ENCODE measurements at places on chromosomes 2 and 18. TPM values are rescaled to one million over a fixed set of nuclear protein-coding genes. Genes with fewer than 3 reads are reported as not detected.

DNA sequence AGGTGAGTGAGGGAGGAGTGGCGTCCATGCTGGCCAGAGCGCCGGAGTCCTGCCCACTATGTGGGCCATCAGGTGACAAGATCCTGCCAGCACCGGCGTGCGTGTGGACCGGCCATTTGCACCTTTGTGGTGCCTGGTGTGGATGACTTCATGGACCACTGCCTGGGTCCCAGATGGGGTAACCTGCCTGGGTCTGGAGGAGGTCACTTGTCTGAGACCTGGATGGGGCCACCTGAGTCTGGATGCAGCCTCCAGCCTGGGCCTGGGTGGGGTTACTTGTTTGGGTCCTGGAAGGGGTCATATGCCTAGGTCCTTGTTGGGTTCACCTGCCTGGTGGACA is 299.6 kb downstream of the NDUFA10 start:
- no peak overlapping the region for H3K4me3 ChIP-seq
- DNase-seq = no peak
- H3K27ac ChIP-seq = no peak overlapping the region
- no peaks in the 10 kb centered on the region for H3K36me3 ChIP-seq
- no peaks in the 10 kb centered on the region for H3K27me3 ChIP-seq

- no peak overlapping the region for H3K27ac ChIP-seq
- H3K27me3 ChIP-seq = no peaks in the 10 kb centered on the region
- no peak overlapping the region for H3K4me3 ChIP-seq
- H3K4me1 ChIP-seq = peaks cover 3% of the 10 kb centered on the region
Measured at GRCh38 chr18:45109271-45109670, 428.6 kb downstream of the SETBP1 start.

DNA sequence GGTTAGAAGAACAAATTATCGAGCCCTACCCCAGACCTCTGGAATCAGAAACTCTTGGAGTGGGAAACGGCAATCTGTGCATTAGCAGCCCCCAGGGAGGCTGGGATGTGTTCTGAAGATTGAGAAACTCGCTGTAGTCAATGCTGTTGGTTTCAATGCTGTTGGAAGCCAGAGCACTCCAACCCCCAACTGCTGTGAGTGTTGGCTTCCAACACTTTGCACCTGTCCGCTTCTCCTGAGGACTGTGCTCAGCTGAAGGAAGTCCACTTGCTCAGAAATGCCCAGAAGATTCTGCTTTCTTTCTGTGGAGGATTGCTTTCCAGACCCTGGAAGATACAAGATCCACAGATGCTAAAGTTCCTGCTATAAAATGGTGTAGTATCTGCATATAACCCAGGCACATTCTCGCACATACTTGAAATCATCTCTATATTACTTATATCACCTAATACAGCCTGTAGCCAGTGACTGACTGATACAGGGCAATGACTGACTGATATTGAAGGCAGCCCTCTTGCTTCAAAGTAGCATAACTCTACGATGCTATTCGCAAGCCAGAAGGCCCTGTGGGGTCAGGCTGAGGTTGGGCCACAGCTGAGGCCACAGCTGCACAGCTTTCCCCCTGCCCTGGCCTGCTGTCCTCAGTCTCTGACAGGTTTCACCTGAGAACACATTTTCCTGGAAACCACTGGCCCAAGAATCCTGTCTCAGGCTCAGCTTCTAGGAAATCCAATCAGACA is 757.7 kb upstream of the ID2 start:
- no peaks in the 10 kb centered on the region for H3K4me1 ChIP-seq
- H3K27me3 ChIP-seq = no peaks in the 10 kb centered on the region
- H3K27ac ChIP-seq = no peak overlapping the region
- DNase-seq = no peak

- no peaks in the 10 kb centered on the region for H3K27me3 ChIP-seq
- no peak overlapping the region for H3K4me3 ChIP-seq
- no peak for DNase-seq
- H3K27ac ChIP-seq = no peak overlapping the region
Measured at GRCh38 chr2:228107846-228108245, 73.6 kb downstream of the SPHKAP start.

DNA sequence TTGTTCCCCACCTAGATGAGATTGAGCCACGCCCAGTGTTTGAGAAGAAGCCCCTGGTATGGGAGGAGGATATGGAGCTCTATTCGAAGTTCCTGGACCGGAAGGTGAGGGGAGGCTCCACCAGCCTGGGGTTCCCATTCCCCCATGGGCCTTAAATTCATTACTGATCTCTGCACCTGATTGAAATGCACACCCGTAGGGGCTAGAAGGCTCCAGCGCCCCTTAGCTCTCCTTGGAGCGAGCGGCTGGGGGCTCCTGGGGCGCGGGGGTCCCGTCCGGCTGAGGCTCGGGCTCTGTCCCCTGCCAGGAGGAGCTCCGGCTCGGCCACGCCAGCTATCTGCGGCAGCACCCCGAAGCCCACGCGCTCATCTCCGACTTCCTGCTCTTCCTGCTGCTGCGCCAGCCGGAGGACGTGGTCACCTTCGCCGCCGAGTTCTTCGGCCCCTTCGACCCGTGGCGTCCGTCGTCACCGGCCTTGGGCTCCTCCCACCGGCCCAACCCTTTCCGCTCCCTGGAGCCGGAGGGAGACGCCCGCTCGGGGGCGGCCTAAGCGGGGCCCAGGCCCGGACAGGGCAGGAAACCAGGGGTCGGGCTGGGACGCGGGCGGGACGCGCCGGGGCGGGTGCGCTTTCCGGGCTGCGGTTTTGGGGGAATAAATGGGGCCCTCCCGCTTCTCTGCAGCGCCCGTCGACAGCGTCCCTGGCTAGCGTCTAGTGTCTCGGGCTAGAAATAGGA is 10.9 kb downstream of the CATIP start:
- H3K4me3 ChIP-seq = peak overlapping the region; percentile 35
- H3K27ac ChIP-seq = no peak overlapping the region
- H3K4me1 ChIP-seq = peaks cover 6% of the 10 kb centered on the region

The HOXD10 gene
- not detected for total RNA-seq

Measured in SJSA1 (cell line).